ENCODE measurements at places on chromosomes 5 and 9.

- DNase-seq = no peak
These were observed 2.7 kb upstream of the APBA1 start for GRCh38 chr9:69674716-69675438.

- no peak for DNase-seq
These were observed 9.9 kb upstream of the IQGAP2 start for GRCh38 chr5:76393035-76393680.

DNA sequence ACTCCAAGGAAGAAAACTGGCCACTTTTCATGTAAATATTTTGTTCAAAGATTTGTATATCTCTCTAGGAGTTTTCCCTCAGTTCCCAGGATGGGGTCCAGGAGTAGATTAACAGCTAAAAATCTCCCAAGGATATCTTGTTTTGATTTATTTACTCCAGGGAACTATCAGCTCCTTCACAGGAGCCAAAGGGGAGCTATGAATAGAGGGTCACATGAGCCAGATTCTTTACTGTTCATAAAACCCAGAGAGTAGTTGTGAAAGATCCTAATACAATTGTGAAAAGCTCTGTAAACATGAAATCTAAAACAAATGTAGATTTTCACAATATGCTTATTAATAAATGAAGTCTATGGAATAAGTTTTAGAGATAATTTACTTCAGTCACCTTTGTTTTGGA is 16.9 kb downstream of the DIMT1 start:
- no peak for DNase-seq

DNA sequence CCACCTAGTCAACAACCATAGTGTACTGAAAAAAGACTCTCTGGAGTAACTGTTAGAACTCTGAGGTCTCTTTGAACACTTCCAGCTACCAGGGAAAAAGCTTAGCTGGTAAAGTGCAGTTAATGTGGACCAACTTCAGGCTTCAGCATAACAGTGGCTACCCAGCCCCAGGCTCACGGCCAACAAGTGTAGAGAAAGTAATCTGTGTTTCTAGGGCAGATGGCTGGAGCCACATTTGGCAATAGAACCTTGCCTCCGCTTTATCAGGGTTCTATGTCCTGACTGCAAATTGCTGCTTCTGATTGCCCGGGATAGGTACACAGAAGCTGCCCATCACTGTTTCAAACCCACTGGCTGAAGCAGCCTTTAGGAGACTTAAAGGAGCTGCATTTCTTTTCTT is 76.0 kb upstream of the SIMC1 start:
- no peak for DNase-seq

DNA sequence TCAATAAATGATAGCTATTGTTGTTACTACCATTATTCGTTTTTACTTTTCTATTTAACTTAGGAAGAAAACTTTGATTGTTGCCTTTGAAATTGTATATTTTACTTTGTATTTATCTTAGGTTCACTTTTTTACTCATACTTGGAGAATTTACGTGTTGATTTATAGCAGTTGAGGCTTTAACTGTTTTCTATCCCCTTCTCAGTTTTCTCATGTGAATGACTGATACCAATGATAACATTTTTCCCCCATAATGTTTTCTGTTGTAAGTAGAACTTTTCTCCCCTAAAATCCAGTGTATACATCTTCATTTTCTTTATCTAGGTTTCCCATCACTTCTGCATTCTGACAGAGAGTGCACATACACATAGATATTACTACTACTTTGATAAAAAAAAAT is 54.4 kb downstream of the FSD1L start:
- DNase-seq = no peak

- DNase-seq = no peak
These were observed 60.6 kb downstream of the HSD17B3 start for GRCh38 chr9:96241391-96241809.

DNA sequence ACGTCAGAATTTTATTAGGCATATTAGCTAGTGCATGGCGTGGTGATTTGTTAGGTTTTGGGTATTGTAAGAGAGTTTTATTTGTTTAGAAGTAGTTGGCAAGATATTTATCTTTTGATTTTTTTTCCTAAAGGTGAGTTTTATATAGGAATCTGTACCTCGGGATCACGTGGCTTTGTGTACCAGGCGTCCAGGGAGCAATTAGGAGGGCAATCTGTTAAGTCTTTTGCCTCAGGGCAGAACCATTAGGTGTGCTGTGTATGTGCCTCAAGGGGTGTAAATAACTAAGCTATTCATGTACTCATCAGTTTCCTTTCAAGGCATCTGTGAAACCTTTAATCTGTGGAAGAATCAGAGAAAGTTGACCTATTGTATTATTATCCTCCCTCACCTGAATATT is 39.4 kb downstream of the ZSWIM6 start:
- no peak for DNase-seq

GRCh38 chr9:4318741-4319140 is 18.9 kb upstream of the GLIS3 start:
- no peak for DNase-seq

- DNase-seq = no peak
These were observed 103.9 kb upstream of the ICE1 start for GRCh38 chr5:5318426-5319190.

- no peak for DNase-seq
These were observed 37.1 kb downstream of the TENT4A start for GRCh38 chr5:6750142-6750840.

DNA sequence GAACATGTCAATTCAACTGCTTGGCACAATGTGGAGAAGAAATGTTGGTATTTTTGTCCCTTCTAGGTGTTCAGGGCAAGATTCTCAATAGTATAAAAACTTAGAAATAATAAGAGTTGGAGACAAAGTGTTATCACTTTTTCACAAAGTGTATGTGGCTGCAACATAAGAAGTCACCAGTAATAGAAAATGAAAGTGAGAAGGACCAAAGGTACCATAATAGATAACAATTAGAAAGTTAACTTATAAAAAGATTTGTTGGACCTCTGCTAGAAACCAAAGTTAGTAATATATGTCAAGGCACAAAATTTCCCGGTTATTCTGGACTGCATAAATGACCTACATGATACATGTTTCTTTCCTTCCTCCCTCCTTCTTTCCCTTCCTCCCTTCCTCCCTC is 1535.3 kb downstream of the EFNA5 start:
- no peak for DNase-seq

- DNase-seq = no peak
These were observed 2.6 kb downstream of the SLC31A1 start for GRCh38 chr9:113223963-113224362.

GRCh38 chr5:3736926-3737325 is 141.3 kb downstream of the IRX1 start:
- DNase-seq = no peak

- DNase-seq = no peak
These were observed 268.2 kb downstream of the TMEM167A start for GRCh38 chr5:82808960-82809359.

GRCh38 chr5:154278908-154279307 is 88.4 kb downstream of the GALNT10 start:
- no peak for DNase-seq

GRCh38 chr9:121234832-121235161 is 33.1 kb upstream of the RAB14 start:
- DNase-seq = no peak

DNA sequence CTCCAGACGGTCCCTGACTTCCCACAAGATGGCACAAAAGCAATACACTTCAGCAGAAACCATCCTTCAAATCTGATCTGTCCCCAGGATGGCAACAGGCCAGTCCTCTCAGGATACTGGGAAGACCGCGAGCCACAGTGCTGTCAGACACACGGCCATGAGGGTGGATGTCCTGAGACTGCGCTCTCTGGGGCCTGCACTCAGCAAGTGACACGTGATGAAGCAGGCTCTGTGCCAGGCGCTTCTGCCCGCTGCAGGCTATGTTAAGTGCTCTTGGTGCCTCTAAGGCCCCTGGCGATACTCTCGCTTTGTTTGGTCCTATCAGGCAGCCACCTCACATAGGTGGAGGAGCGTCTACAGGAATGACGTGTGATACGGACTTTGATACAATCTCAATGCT is 7.1 kb downstream of the BRD9 start:
- DNase-seq = no peak

All from NCI-H460 (cell line).